ENCODE measurements at places on chromosomes 7 and 10.

- DNase-seq, result no peak
These were observed 86.0 kb upstream of the NOBOX start for GRCh38 chr7:144489504-144489903.

DNA sequence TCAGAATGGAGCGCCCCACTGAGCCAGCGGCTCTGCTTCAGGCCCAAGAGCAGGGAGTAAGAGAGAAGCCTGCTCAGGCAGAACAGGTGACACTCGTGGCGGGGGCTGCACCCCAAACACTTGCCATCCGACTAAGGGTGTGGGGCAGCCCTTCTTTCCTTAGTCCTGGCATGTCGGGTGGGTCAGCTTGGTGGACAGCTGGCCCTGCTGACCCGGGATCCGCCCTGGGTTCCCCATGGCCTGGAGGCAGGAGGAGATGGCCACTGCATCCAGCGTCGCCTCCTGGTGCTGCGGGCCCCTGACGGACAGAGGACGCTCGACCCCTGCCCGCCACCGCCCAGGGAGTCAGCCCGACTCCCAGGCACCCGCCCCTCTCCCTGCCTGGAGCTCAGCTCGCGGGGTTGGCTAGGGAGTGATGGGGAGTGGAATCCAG, 1.2 kb upstream of the PAOX start:
- peak; percentile 85 for DNase-seq

DNA sequence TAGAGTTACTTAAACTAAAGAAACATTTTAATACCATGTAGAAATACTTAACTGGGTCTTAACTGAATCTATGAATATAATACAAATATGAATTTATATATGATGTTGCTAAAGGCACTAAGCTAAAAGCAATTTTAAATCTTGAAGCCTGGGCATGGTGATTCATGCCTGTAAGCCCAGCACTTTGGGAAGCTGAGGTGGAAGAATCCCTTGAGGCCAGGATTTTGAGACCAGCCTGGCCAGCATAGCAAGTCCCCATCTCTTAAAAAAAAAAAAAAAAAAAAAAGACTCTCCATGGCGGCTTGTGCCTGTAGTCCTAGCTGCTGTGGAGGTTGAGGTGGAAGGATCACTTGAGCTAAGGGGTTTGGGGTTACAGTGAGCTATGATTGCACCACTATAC, 95.3 kb downstream of the CCSER2 start:
- DNase-seq, result no peak

- no peak for DNase-seq
These were observed 7.1 kb downstream of the CCSER2 start for GRCh38 chr10:84335516-84335915.

- peak; percentile 73 for DNase-seq
These were observed 741 bp downstream of the PRAP1 start for GRCh38 chr10:133347710-133348517.

- no peak for DNase-seq
These were observed 57.4 kb upstream of the MXI1 start for GRCh38 chr10:110150046-110150445.

DNA sequence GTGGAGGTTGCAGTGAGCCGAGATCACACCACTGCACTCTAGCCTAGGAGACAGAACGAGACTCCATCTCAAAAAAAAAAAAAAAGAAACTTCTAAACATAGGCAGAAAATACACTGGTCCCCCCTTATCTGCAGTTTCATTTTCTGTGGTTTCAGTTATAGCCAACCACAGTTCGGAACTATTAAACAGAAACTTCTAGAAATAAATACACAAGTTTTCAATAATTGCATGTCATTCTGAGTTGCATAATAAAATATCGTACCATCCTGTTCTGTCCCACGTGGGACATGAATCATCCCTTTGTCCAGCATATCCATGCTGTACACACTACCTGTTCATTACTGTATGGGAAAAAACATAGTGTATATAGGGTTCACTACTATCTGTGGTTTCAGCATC, 8.0 kb downstream of the XRCC2 start:
- DNase-seq, result no peak

- DNase-seq, result peak; percentile 71
These were observed 753.8 kb downstream of the GRID1 start for GRCh38 chr10:85612833-85613232.

GRCh38 chr7:93736668-93737369, 153.7 kb downstream of the TFPI2 start:
- DNase-seq, result no peak

- no peak for DNase-seq
These were observed 44.3 kb upstream of the CABCOCO1 start for GRCh38 chr10:61618388-61618961.

GRCh38 chr10:131144711-131145375, 166.7 kb downstream of the TCERG1L start:
- peak; percentile 76 for DNase-seq

- no peak for DNase-seq
These were observed 2.1 kb downstream of the KIF5B start for GRCh38 chr10:32054094-32054493.

DNA sequence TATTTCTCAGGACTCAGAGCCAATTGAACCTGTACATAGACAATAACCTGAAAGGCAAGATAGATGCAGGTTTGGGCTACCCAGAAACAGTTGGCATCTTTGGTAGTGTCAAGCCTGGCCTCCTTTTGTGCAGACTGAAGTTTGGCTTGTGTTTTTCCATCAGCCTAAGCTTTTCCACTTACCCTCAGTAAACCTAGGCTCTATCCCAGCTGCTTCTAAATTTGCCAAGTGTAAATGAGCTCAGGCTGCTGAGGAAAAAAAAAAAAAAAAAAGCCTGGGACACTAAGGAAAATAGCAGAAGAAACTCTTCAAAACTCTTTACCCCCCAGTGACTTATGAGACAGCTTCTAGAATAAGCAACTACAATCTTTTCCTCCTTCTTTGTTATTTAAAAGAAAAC, 316.3 kb upstream of the SORCS1 start:
- DNase-seq, result no peak

DNA sequence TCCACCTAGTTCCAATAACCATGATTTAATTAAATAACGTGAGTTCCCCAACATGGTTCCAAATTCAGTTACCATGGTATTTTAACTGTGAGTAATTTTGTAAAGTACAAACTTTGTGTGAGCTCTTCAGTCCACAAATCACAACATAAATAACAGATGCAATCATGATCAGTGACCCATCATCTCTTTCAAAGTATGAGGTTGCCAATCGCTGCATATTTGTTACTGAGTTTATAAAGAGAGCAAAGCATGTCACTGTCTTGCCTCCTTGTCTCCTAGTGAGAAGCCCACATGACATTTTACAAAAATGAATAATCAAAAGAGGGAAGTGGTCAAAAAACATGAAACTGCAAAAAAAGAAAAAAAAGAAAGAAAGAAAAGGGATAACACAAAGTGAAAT, 69.1 kb upstream of the PDSS1 start:
- DNase-seq, result no peak

DNA sequence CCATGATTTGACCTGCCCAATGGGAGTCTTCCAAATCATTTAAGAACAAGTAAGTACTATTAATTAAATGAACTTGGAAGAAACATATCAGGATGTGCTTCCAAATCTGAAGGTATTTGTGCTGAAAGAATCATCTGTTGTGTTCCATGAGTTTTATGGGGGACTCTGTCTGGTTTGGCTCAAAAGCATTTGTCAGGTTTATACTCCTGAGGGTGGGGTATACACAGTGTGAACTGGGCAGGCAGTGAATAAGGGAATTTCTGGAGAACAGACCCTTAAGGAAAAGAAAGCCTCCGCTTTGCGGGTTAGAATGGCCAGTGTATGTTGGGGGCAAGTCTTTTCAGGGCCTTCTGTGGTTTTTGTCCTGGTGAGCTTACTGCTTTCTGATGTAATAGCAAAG, 29.9 kb downstream of the TCF7L2 start:
- no peak for DNase-seq

DNA sequence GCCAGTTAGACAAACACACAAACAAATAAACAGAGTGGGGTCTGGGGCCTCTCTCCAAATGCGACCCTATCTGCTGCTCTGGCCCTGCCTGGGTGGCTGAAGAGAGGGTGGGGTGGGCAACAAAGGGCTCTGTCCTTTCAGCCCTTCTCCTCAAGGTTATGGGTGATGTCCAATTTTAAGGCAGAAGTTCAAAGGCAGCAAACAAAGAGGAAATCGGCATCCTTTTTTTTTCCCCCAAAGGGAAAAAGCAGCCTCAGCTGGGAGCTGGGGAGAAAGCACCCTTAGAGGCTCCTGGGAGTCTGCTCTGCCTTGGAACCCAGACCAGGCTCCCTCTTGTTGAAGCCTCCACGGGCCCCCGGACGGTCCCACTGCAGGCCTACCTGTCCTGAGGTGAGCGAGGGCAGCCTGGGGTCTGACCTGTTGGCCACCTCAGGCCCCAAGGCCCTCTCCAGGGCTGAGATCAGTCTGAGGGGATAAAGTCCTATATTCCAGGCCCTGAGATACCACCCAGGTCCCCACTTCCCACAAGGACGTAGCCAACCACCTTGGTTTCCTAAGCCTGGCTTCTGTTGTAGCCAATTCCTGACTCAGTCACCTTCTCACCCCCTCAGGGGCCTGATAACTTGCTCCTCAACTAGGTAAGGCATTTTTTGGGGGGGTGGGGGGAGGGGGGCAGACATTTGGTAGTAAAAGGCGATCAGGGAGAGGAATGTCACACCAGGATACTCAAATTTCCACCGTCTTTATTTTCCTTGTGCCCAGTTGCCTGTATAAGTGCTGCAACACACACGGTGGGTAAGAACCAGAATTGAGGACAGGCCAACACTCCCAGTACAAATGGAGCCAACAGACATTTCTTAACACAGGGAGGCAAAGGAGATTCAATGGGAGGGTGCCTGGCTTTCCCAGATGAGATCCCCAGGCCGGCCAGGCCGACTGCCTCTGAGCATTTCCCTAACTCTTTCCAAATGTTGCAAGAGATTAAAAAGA, 4.3 kb downstream of the HOXA11 start:
- peak; percentile 49 for DNase-seq

GRCh38 chr10:5764422-5765297, 48.6 kb downstream of the GDI2 start:
- no peak for DNase-seq

GRCh38 chr10:67385089-67385488, 310.9 kb downstream of the CTNNA3 start:
- DNase-seq, result no peak

GRCh38 chr10:124639646-124640045, 104.5 kb downstream of the FAM53B start:
- DNase-seq, result no peak

GRCh38 chr10:78331391-78331922, 297.8 kb downstream of the RPS24 start:
- no peak for DNase-seq

GRCh38 chr10:127384532-127384931, 164.6 kb upstream of the NPS start:
- DNase-seq, result no peak

DNA sequence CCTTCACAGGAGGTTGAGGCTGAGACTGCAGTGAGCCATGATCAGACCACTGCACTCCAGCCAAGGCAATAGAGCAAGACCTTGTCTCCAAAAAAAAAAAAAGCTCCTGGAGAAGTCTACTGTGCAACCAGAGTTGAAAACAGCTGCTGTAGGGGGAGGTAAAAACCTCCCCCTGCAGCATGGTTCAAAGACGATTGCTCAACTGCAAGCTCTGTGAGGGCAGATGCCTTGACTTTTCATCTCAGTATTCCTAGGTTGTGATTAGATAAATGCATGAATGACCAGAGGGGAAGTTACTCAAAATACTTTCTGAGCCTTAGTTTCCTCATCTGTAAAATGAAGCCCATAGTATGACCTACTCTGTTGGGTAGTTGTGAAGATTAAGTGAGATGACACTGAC, 25.0 kb upstream of the PPA1 start:
- DNase-seq, result no peak

All from H7 (cell line).